Epithelial cell of proximal tubule (primary cell): ENCODE measurements at places on chromosomes 5 and 9. TPM values are rescaled to one million over a fixed set of nuclear protein-coding genes. Genes with fewer than 3 reads are reported as not detected.

DNA sequence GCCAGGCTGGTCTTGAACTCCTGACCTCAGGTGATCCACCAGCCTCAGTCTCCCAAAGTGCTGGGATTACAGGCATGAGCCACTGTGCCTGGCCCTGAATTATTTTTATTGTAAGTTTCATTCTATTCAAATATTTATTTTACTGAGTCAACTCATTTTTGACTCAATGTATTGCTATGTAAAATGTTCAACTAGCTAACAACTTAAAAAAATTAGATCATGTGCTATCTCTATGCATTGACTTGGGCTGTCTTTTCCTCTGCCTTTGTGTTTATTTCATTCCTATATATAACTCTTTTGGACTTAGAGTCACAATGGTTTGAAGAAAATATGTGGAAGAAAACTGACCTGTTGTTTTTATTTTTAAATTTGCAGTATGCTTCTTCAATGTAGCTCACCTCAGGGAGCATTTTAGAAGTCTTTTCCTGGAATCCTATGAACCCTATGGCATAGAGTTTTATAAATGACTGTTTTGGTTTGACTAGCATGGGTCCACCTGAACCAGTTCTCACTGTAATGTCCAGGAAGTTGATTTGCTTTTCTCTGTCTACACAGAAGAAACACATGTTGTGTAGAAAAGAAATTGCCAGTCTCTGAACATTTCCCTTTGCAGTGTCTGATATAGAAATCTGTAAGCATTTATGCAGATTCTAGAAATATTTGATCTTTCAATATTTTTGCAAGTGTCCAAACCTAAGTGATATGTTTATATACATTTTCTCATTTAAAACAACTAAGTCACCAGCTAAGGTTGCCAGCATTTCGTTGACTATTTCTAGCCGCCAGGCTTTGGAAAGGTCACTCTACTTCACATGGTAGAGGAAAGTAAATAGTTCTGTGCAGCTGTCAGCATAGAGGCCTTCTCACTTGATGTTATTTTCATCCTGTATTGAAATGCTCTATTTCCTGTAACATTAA lies 138.8 kb downstream of the PCSK1 start:
- DNase-seq = no peak

- DNase-seq = no peak
Observed at GRCh38 chr9:91056917-91057316, 255.3 kb downstream of the SYK start.

SOX30 gene
- total RNA-seq = 0.23 TPM in 1 of 2 replicates, not detected in the other

FBLL1 gene
- total RNA-seq = 0.80 TPM in 1 of 2 replicates, not detected in the other
